Dermis microvascular lymphatic vessel endothelial cell (primary cell): ENCODE measurements at places on chromosomes 3 and 15. TPM values are rescaled to one million over a fixed set of nuclear protein-coding genes. Genes with fewer than 3 reads are reported as not detected.

Gene COL7A1
- under 0.01 and 0.13 TPM in 2 replicates for total RNA-seq

Gene NUDT16
- total RNA-seq, result 13.8 and 15.7 TPM in 2 replicates

GRCh38 chr3:99854756-99855298 lies 37.2 kb downstream of the CMSS1 start:
- no peak for DNase-seq

- DNase-seq, result no peak
These were observed 1211.8 kb upstream of the ALCAM start for GRCh38 chr3:104154896-104155295.

Gene C3orf49
- total RNA-seq, result not detected in 2 replicates

GRCh38 chr15:70503073-70503745 lies 260.1 kb downstream of the UACA start:
- DNase-seq, result no peak

DNA sequence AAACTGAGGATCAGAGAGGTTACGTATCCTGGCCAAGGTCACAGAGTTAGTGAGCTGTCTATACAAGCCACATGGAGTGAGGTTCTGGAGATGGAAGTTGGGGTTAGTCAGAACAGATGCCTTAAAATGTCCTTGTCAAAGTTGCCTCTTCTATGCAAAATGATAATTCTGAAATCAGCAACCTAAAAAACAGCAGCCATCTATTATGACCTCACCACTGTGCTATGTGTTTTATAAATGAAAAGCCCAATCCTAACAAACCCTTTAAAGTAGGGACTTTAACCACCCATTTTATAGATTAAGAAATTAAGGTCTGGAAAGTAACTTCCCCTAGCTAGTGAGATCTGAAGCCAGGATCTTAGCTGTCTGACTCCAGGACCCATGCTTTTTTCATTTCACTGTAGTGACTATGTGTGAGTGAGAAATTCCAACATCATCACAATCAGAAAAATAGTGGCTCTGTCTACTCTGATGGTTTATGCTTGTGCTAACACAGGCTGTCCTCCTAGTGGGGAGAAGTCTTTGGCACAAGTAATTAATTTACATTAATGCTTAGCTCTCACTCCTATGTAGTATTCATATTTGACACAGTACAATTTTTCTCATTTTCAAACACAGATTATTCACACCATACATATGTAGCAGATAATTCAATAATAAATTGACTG lies 143.6 kb downstream of the ANO10 start:
- peak; percentile 41 for DNase-seq
